ENCODE measurements at places on chromosomes 6 and 20. TPM values are rescaled to one million over a fixed set of nuclear protein-coding genes. Genes with fewer than 3 reads are reported as not detected.

PTK7 gene
- total RNA-seq, result 47.0 TPM

LY6G5B gene
- total RNA-seq, result 2.3 TPM

MAPK13 gene
- 26.5 TPM for total RNA-seq

C6orf132 gene
- total RNA-seq, result 1.2 TPM

PTPRK gene
- 44.0 TPM for total RNA-seq

SCGN gene
- not detected for total RNA-seq

PRDM13 gene
- not detected for total RNA-seq

OLIG3 gene
- not detected for total RNA-seq

ERVFRD-1 gene
- total RNA-seq, result not detected

CNBD2 gene
- total RNA-seq, result 2.7 TPM

UBE2J1 gene
- 39.3 TPM for total RNA-seq

MAN1A1 gene
- 120 TPM for total RNA-seq

SLC22A16 gene
- total RNA-seq, result under 0.01 TPM

RHAG gene
- total RNA-seq, result not detected

GLP1R gene
- total RNA-seq, result under 0.01 TPM

PBOV1 gene
- not detected for total RNA-seq

NFKBIL1 gene
- total RNA-seq, result 19.7 TPM

BPIFB4 gene
- total RNA-seq, result not detected

RPN2 gene
- 202 TPM for total RNA-seq

PLCB1 gene
- 23.4 TPM for total RNA-seq

PPP1R3G gene
- total RNA-seq, result 8.7 TPM

HSPA12B gene
- total RNA-seq, result 0.28 TPM

GHRH gene
- not detected for total RNA-seq

STMND1 gene
- not detected for total RNA-seq

SLC16A10 gene
- total RNA-seq, result not detected

TBXT gene
- not detected for total RNA-seq

TREM2 gene
- not detected for total RNA-seq

HLA-DMB gene
- total RNA-seq, result 1.4 TPM

PPP1R16B gene
- total RNA-seq, result 2.0 TPM

PPP1R14C gene
- 0.38 TPM for total RNA-seq

TUBB1 gene
- not detected for total RNA-seq

SNX3 gene
- total RNA-seq, result 192 TPM

CGA gene
- total RNA-seq, result 0.28 TPM

OPRL1 gene
- total RNA-seq, result 0.19 TPM

TREM1 gene
- total RNA-seq, result 0.19 TPM

RBPJL gene
- total RNA-seq, result not detected

TCF19 gene
- total RNA-seq, result 3.7 TPM

ZNF165 gene
- 0.38 TPM for total RNA-seq

MPIG6B gene
- total RNA-seq, result 0.28 TPM

BTN1A1 gene
- under 0.01 TPM for total RNA-seq

CST4 gene
- 0.77 TPM for total RNA-seq

NHLRC1 gene
- 2.1 TPM for total RNA-seq
